Activated CD8-positive, alpha-beta memory T cell treated with anti-CD3 and anti-CD28 coated beads for 36 hours (primary cell): ENCODE measurements at places on chromosomes 6 and 20. TPM values are rescaled to one million over a fixed set of nuclear protein-coding genes. Genes with fewer than 3 reads are reported as not detected.

IMPG1 gene
- total RNA-seq, result not detected

CFAP61 gene
- total RNA-seq, result 0.36 TPM

LTA gene
- 702 TPM for total RNA-seq

BPI gene
- not detected for total RNA-seq
